ENCODE measurements at places on chromosomes 16 and 17. TPM values are rescaled to one million over a fixed set of nuclear protein-coding genes. Genes with fewer than 3 reads are reported as not detected.

The CCL7 gene
- not detected for total RNA-seq

The GPR142 gene
- total RNA-seq, result not detected

The PHOSPHO1 gene
- total RNA-seq, result 0.30 TPM

The CD300LG gene
- 65.9 TPM for total RNA-seq

DNA sequence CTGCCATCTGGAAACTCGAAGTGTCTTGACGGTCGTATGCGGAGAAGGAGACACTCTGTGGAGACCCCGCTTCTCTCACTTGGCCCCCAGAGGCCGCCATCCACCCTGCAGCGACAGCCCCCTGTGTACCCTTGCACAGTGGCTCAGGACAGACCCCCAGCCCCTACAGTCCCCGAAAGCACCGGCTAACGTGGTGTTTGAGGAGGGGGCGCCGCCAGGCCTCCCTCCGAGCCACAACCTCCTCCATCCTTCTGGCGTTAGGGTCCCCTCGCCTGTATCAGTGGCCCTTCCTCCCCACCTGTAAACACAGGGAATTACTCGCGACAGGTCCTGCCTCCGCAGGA, 73.6 kb downstream of the LMF1 start:
- H3K27me3 ChIP-seq, result no peaks in the 10 kb centered on the region
- H3K36me3 ChIP-seq, result no peaks in the 10 kb centered on the region
- no peak overlapping the region for H3K4me3 ChIP-seq
- no peaks in the 10 kb centered on the region for H3K4me1 ChIP-seq
- H3K27ac ChIP-seq, result no peak overlapping the region
- peak; percentile 72 for DNase-seq

- H3K27me3 ChIP-seq, result no peaks in the 10 kb centered on the region
- DNase-seq, result peak; percentile 94
- H3K27ac ChIP-seq, result peak within 1 kb of the TSS; percentile 85
- H3K36me3 ChIP-seq, result no peaks in the 10 kb centered on the region
These were observed at the start of gene ATP2A3 for GRCh38 chr17:3964203-3965117. TSS of gene ATP2A3 (minus strand) at chr17:3964437. CDS start at chr17:3964291, 146 bp downstream.

DNA sequence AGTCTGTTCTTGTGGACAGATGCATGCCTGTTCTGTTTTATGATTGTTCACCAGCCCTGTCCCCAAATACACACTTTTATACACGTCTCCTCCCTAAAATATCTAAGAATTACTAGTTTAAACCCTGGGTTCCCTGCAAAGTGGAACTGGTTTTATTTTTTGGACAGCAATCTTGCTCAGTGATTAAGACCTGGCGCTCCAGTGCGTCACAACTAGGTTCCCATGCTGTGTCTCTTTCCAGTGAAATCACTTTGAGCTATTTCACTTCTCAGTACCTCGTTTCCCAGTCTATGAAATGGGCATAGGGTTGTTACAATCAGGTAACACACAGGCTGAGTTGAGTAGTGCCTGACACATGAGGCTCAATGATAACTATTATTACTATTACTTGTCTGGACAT, 1.1 kb downstream of the CEP20 start:
- no peaks in the 10 kb centered on the region for H3K27me3 ChIP-seq
- H3K27ac ChIP-seq, result no peak overlapping the region
- DNase-seq, result no peak
- H3K4me1 ChIP-seq, result peaks cover 13% of the 10 kb centered on the region
- peaks cover 8% of the 10 kb centered on the region for H3K36me3 ChIP-seq

GRCh38 chr17:65297384-65297783, 160.2 kb downstream of the RGS9 start:
- no peak for DNase-seq
- H3K27me3 ChIP-seq, result no peaks in the 10 kb centered on the region

The PERCC1 gene
- total RNA-seq, result 0.27 TPM

GRCh38 chr16:23423496-23424049, 29.4 kb downstream of the COG7 start:
- H3K4me1 ChIP-seq, result peaks cover 30% of the 10 kb centered on the region
- peak; percentile 86 for DNase-seq
- no peaks in the 10 kb centered on the region for H3K36me3 ChIP-seq
- no peaks in the 10 kb centered on the region for H3K27me3 ChIP-seq

The CCL3 gene
- total RNA-seq, result 3.1 TPM

- no peak overlapping the region for H3K4me3 ChIP-seq
- H3K27ac ChIP-seq, result no peak overlapping the region
- no peaks in the 10 kb centered on the region for H3K27me3 ChIP-seq
These were observed 29.8 kb downstream of the CA10 start for GRCh38 chr17:52128721-52129120.

The NDRG4 gene
- 30.0 TPM for total RNA-seq

- H3K4me3 ChIP-seq, result no peak overlapping the region
- H3K27me3 ChIP-seq, result no peaks in the 10 kb centered on the region
These were observed 37.8 kb upstream of the TMC5 start for GRCh38 chr16:19379838-19380237.

The REXO5 gene
- 3.0 TPM for total RNA-seq

GRCh38 chr16:71354156-71354555, 4.4 kb upstream of the CALB2 start:
- no peaks in the 10 kb centered on the region for H3K36me3 ChIP-seq
- no peak for DNase-seq
- H3K27ac ChIP-seq, result no peak overlapping the region

The WIPI1 gene
- total RNA-seq, result 151 TPM

DNA sequence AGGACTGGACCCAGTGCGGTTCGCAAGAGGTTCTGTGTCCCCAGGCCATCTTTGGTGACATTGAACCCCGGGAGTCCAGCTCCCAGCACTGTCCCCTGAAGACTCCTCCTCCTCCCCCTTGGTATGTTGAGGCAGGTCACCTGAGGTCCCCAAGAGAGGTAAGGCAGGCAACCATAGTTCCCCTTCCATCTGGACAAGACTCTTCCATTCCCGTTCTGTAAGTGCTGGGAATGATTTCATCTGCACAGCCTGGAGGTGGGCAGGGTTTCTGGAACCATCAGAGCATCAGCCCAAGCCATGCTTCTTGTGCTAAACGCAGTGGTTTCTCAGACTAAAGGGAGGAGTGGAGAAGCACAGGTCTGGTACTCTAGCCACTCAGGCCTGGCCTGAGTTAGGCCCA, 24.9 kb downstream of the COPZ2 start:
- H3K4me3 ChIP-seq, result peak overlapping the region; percentile 45
- H3K36me3 ChIP-seq, result no peaks in the 10 kb centered on the region
- H3K4me1 ChIP-seq, result peaks cover 11% of the 10 kb centered on the region
- no peaks in the 10 kb centered on the region for H3K27me3 ChIP-seq
- DNase-seq, result no peak

DNA sequence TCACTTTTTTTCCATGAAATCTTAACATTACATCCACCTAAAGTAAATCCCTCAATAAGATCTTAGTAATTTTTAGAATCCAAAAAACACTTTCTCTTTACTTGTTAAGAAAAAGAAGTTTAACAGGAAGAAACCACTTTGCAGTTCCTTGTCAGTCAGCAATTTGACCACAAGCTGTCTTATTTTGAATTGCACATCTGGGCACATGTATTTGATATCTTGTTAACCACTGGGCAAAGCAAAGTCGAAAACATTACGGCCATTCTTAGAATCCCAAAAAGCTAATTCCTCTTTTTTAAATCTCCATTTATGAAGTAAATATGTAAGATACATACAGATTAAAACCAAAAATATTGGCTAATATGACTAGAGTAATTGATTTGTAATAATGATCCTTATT, 1.1 kb downstream of the ABCA10 start:
- no peaks in the 10 kb centered on the region for H3K36me3 ChIP-seq
- H3K4me1 ChIP-seq, result no peaks in the 10 kb centered on the region
- no peak for DNase-seq
- no peak overlapping the region for H3K4me3 ChIP-seq
- no peaks in the 10 kb centered on the region for H3K27me3 ChIP-seq

The ABCA3 gene
- 619 TPM for total RNA-seq

The TMEM114 gene
- total RNA-seq, result not detected

DNA sequence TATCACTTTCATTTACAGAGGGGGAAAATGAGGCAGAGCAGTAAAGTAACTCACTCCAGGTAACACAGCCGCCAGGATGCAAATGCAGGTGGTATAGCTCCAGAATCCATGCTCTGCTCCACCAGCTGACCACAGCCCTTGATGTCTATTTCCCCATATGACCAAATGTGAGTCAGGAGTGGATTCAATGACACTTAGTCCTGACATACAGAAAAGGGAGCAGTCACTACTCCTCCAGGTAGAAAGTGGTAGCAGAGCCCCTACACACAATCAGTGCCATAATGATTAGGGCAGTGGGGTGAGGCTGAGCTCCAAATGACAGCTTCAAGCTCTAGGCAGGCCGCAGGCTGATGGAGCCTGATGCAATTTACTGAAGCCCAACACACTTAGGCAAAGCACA, 43.3 kb upstream of the GFOD2 start:
- no peak overlapping the region for H3K27ac ChIP-seq
- H3K4me3 ChIP-seq, result no peak overlapping the region
- no peak for DNase-seq
- H3K36me3 ChIP-seq, result no peaks in the 10 kb centered on the region

- no peaks in the 10 kb centered on the region for H3K4me1 ChIP-seq
- no peaks in the 10 kb centered on the region for H3K27me3 ChIP-seq
- no peak for DNase-seq
- no peak overlapping the region for H3K4me3 ChIP-seq
These were observed 9.1 kb downstream of the RCVRN start for GRCh38 chr17:9895923-9896322.

The TM4SF5 gene
- not detected for total RNA-seq

The CFAP97D1 gene
- total RNA-seq, result not detected

DNA sequence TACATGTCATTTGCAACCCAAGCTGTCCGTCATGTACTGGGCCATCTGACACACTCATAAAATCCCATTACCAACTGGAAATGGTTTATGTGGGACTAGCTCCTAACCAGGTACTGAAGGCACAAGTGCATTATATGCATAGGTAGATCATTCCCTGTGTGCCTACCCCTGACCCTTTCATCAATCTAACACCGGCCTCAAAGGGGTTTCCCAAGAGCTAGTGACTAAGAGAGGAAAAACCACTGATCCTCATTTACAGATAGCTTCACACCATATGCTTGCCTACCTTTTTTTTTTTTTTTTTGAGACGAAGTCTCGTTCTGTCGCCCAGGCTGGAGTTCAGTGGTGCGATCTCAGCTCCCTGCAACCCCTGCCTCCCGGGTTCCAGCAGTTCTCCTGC, 449.8 kb downstream of the SLC39A11 start:
- no peak overlapping the region for H3K4me3 ChIP-seq
- no peaks in the 10 kb centered on the region for H3K4me1 ChIP-seq
- H3K27ac ChIP-seq, result no peak overlapping the region
- H3K27me3 ChIP-seq, result no peaks in the 10 kb centered on the region
- DNase-seq, result no peak

DNA sequence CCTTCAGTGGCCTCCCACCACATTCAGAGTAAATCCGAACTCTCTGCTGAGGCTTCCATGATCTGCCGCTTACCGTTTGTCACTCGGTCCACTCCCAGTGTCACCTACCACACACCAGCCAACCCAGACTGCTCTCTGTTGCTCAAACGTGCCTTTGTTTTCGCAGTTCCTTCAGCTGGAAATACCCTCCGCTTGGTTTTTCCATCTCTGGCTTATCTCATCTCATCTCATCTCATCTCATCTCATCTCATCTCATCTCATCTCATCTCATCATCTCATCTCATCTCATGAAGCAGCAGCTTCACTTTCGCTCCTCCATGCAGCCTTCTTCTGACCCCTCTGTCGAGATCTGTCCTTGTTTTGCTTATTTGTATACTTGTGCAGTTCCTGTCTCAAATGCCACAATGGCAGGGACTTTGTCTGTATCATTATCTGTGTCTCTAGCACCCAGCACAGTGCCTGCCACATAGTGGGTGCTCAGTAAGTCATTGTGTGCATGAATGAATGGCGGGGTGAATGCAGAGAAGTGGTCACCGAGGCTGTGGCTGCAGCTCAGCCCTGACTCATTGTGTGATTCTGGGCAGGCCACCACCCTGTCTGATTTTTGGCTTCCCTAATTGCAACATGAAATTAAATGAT, 3.8 kb upstream of the SNX20 start:
- H3K4me3 ChIP-seq, result no peak overlapping the region
- H3K4me1 ChIP-seq, result peaks cover 16% of the 10 kb centered on the region
- H3K36me3 ChIP-seq, result no peaks in the 10 kb centered on the region
- H3K27me3 ChIP-seq, result no peaks in the 10 kb centered on the region
- no peak for DNase-seq

DNA sequence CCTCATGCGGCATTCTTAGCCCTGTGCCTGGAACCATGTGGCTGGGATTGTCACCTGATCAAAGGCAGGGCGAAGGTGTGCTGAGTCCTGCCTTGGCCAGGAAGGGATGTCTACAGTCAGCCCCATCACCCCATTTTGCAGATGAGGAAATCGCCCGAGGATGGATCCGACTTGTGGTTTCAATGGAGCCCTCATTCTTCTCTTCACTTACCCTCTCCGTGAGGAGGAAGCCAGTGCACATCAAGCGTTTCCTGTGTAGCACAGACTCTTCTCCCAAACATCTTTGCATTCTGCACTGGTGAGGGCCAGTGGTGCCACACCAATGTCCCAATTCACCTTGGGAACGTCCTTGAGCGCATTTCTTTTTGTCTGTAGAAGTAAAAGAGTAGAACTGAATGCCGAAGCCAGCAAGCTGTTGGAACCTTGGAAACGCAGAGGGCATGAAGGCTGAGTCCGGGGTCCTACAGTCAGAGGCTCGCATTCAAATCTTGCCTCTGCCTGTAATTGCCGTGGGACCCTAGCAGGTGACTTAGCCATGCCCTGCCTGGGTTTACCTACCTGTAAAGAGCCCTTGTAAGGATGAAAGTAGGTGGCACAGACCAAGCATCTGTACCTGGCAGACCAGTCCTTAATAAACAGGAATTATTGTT, 85.4 kb downstream of the IRF8 start:
- DNase-seq, result no peak
- H3K27me3 ChIP-seq, result no peaks in the 10 kb centered on the region
- H3K4me3 ChIP-seq, result no peak overlapping the region
- no peaks in the 10 kb centered on the region for H3K36me3 ChIP-seq
- no peak overlapping the region for H3K27ac ChIP-seq

GRCh38 chr17:81112450-81112849, 52.9 kb upstream of the PVALEF start:
- no peaks in the 10 kb centered on the region for H3K27me3 ChIP-seq
- no peak overlapping the region for H3K4me3 ChIP-seq
- peaks cover 2% of the 10 kb centered on the region for H3K36me3 ChIP-seq
- no peak overlapping the region for H3K27ac ChIP-seq

Data from upper lobe of left lung (tissue), 6 donors.